ENCODE measurements at places on chromosomes 4 and X.

DNA sequence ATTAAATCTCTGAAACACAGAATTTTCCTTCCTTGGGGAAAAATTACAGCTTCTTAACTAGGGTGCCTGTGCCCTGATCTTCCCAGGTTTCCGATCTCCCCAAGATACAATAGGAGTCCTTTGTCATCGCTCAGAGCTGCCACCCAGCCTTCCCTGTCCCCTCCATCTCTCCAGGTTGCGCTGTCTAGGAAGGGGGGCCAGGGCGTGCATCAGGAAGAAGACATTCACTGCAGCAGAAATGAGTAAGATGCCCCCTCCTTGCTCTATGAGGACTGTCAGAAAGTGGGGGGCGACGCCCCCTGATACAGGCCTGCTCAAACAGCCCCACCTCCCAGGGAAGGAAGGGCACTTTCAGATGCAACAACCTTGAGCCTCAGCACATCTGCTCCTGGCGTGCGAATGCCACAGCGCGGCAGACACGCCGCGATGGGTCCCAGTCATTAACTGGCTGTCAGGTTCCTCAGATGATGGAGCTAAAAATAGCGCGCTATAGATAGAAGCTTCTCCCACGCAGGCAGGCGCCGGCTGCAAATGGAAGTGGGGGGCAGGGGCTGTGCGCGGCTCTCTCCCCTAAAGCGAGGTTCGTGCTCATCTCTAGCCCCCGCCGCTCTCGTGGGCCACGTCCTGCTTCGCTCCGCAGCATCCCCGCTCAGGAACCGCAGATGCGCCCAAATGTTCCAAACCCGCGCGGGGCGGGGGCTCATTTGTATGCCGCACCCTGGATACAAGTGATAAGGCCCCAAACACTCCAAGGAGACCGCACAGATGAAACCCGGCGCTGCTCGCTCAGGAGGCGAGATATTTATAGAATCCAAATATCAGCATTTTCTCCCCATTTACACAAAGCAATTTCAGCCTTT lies 57.6 kb upstream of the LGI2 start:
- DNase-seq = no peak

DNA sequence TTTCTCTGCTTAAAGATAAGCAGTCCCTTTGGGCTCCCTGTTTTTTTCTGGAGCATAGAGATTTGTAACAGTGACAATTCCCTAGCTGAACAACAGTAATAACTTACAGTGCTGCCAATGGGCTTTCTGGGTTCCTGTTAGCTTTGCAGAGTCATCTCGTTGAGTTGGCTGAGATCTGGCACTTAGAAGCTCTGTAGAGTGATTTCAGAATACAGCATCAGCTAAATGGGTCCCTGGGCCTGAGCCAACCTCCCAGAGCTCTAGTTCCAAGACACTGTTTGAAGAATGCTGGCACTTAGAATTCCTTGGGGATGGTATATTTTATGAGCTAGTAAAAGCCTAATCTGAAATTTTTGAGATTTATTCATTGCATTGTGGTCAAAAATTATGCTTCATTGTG lies 43.5 kb upstream of the SERTM2 start:
- DNase-seq = no peak

- no peak for DNase-seq
Observed at GRCh38 chr4:174154215-174154854, 129.1 kb downstream of the FBXO8 start.

- no peak for DNase-seq
Observed at GRCh38 chr4:111992351-111993168, 152.7 kb upstream of the FAM241A start.

GRCh38 chr4:154464654-154465053 lies 26.9 kb downstream of the DCHS2 start:
- DNase-seq = no peak

GRCh38 chrX:13876652-13877051 lies 59.8 kb upstream of the GPM6B start:
- no peak for DNase-seq

DNA sequence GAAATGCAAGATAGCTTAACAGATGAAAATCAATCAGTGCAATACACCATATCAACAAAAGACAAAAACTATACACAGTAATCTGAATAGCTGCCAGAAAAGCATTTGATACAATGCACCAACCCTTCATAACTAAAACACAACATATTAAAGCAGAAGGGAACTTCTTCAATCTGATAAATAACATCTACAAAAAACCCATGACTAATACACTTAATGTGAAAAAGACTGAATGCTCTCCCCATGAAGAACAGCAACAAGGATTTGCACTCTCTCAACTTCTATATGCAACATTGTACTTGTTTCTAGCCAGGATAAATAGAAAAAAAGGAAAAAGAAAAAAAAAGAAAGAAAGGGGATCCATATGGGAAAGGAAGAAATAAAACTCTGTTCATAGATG lies 139.7 kb downstream of the RBM47 start:
- DNase-seq = no peak

GRCh38 chr4:36712013-36712412 lies 430.6 kb downstream of the DTHD1 start:
- DNase-seq = no peak

GRCh38 chr4:5755161-5755560 lies 44.2 kb downstream of the EVC start:
- no peak for DNase-seq

DNA sequence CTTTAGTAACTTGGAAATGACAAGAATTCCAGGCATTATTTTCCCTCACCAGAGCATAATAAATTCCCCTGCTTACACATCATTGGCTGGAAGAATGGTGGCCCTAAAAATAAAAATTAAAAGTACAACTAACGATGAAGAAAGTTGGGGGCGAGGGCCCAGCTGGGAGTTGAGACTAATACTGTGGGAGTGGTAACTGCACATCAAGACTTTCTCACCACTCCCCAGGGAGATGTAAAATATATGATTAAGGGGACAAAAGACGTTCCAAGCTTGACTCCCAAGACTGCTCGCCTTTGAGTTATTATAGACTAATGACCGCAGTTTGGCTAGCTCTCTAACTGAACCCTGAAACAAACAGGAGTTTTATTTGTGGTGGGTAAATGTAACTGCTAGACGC lies 30.0 kb downstream of the SMIM31 start:
- no peak for DNase-seq

DNA sequence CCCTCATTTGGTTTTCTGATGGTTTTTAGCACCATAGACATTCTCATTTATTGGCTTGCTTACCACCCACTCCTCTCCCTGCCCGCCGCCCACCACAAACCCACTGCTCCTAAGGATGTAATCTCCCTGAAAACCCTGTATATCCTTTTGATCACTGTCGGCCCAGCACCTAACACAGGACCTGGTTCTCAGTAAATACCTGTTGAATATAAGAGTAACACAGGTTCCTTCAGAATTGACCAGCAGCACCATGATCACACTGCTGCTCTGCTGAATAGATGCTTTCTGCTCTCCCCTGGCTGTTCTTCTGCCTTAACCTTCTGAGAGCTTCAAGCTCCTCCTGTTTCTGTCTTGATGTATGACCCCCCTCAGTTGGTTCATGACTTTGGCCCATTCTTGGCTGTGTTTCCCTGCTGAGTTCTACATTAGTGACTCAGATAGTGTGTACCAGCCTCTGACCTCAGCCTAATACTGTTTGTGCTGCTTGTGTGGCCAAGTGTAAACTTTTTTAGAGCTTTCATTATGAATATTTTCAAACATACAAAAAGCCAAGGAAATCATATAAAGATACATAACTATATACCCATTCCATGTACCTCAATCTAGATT lies 265.3 kb downstream of the FRMPD4 start:
- DNase-seq = no peak

DNA sequence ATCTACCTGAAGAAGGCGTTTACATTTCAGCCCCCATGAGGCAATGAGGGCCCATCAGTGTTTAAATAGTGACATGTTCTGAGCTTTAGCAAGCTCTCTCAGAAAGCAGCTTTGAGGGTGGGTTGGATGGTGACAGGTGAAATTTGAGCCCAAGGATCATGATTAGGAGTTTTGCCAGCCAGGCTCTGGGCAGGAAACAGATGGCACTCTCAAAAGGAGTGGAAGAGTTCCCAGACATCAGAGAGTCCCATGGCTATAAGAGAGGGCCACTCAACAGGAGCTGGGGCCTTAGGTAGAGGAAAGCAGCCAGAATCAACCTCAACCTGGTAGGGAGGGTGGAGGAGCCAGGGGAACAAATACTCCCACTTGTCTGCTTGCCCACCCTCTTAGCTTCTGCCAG lies 499.8 kb downstream of the MID1IP1 start:
- DNase-seq = no peak

DNA sequence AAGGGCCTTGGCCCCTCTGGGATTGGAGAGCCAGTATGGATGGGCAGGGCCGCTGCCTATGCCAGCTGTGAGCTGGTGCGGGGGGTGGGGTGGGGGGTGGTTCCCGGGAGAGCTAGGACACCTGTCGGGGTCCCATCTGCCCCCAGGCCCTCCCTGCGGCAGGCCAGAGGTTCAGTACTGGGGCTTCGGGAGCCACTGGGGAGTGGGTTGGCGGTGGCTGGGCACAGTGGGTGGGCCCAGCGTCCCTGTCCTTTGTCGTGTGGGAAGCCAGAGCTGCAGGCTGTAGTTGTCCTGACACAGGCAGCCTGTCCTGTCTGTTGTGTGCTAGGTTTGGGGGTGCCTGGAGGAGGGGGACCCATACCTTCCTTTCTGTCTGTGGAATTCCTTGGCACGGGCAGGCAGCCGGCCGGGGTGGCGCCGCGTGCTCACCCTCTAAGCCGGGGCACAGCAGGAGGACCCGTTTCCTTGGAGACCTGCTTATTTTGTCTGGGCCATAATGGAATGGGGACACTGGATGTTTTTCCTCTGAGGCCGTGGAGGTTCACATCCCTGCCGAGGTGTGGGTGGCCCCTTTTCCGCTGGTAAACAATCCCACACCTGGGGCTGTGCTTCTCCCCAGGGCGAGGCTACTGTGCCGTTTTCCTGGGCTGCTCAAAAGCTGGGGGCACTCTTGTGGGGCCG lies 14.8 kb downstream of the DOK7 start:
- no peak for DNase-seq

GRCh38 chr4:155342142-155342541 lies 34.6 kb downstream of the MAP9 start:
- no peak for DNase-seq

- DNase-seq = no peak
Observed at GRCh38 chrX:21974011-21974385, 33.5 kb downstream of the SMS start.

DNA sequence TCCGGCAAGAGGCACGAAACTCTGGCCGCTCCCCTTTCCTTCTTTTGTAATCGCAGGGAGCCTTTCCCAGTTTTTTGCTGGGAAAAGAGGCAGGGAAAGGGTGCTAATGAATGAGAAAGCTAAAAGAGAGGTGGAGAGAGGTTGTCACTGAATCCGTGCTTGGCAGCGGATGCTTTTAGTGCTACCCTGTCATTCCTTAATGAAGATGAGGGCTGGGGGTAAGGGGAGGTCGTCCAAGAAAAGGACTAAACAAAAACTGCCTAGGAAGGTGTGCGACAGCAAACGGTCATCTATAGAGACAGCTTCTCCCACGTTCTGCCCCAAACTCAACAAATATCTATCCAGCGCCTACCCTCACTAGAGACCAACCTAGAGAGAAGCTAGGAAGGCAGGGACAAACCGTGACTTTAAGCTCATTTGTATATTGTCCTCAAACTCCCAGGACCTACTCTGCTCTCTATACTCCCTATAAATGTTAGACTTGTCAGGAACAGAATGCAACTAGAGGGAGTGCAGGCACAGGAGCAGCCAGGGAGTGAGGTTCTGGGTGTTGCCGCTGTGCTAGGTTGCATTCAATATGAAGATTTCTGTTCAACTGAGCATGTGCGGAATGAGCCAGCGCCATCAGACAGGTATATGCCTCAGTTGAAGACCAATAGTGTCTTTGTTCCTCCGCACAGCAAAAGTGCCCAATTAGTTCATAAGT lies 777 bp upstream of the CASK start:
- no peak for DNase-seq

DNA sequence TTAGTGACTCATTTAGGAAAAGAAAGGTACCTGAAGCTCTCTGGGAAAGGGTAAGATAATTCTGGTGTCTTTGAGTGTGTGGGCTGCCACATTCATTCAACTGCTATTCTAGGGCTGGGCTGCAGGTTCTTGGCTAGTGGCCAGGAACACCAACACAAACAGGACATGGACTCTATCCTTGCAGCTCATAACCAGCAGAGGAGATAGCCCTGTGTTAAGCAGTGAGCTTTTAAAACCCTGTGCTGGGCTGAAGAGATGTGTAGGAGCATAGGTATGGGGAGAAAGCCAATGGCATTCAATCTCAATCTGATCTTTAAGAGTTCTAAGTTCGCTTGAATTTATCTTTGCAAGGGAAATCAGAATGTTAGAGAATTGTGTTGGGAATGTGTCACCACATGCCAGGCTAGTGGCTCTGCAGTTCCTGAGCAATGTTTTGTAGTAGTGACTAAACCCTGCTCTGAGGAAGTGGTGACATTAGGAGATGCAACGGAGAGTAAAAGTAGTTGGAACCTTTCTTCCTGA lies 39.2 kb downstream of the SGMS2 start:
- DNase-seq = no peak

DNA sequence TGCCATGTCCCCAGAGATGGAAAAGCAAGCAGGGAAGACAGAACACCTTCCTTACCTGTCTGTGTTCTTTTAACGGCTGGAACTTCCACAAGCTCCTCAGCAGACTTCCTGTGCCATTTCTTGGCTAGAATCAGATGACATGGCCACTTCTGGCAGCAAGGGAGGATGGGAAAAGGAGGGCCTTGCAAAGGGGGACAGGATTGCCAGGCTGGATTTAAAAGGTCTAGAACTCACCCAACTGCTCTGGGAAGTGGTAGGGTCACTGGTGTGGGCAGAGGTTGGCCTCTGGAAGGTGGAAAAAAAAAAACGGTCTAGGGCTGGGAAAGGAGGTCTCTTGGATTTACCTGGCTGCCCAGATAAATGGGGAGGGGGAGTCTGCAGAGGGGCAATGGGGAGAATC lies 1.6 kb upstream of the USP11 start:
- DNase-seq = no peak

DNA sequence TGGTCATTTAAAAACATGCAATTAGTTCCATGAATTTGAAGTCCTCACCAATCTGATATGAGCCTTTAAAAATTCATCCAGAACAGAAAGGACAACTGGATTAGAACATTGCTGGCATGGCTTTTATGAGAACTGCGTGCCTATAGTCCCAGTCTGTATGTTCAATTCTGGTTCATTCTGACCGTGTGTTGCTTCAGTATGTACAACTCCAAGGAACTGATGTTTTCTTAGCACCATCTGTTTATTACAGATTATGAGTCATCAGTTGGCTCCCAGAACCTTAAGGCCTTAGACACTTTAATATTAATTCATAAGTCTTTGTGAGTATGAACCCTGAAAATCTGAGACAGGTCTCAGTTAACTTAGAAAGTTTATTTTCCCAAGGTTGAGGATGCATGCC lies 115.0 kb downstream of the CEP44 start:
- no peak for DNase-seq

Data from right forelimb (tissue), 1 donor.